ENCODE measurements at places on chromosomes 1 and 21.

DNA sequence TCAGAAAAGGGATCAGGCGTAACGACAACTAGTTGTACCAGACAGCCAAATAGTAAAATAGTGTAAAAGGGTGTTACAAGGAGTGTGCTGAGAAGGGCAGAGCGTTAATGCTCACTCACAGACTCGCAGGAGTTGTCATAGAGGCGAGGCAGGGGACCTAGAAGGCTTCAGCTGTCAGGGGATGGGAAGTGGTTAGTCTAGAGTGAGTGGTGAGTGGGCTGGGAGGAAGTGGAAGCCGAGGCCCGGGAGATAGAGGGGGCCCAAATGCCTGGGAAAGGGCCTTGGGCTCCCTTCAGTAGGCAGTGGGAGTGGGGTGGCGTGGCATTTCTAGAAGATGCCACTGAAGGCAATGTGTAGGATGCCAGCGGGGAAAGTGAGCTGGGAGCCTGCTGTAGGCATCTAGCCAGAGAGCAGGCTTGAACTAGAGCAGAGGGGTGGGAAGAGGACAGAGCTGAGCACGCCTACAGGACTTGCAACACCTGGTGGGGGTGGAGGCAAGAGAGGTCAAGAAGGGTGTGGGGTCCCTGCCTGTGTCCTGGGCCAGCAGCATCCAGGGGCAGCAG is 10.3 kb downstream of the SLC6A17 start:
- no peak for DNase-seq

GRCh38 chr1:150138044-150138443 is 11.7 kb upstream of the PLEKHO1 start:
- DNase-seq, result no peak

DNA sequence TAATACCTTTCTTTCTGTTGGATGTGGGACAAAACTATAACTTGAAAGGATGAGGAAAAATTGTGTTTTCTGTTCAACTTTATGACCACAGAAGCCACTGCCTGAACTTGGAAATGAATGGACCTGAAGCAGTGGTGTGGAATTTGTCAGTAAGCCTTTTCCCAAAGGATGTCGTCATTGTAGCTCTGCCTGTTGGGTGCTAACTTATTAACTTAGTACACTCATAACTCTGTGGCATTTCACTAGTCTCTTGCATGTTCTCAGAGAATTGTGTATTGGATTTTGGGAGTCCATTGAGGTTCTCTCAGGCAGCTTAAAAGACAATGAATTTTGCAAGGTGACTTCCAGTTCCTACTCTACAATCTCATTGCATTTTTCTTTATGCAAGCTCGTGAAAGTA is 49.6 kb downstream of the KCNK2 start:
- no peak for DNase-seq

DNA sequence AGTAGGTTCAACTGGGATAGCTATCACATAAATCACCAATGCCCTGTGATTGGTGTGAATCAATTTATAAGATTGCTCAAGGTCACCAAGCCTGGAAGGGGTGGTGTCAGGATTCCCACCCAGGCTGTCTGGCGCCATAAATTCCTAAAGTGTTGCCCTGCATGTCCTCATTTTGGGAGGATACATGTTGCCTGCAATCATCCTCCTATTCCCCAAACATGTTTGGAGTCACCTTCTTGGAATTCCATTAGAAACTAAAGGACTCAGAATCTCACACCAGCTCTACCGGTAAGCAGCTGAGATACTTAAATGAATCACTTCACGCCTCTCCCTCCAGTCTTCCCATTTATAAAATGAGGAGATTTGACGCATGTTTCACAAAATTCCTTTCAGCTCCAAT is 54.1 kb upstream of the SLC45A1 start:
- no peak for DNase-seq

GRCh38 chr21:39562791-39563770 is 49.7 kb upstream of the B3GALT5 start:
- DNase-seq, result no peak

GRCh38 chr1:69743146-69743545 is 175.4 kb downstream of the LRRC7 start:
- DNase-seq, result no peak

DNA sequence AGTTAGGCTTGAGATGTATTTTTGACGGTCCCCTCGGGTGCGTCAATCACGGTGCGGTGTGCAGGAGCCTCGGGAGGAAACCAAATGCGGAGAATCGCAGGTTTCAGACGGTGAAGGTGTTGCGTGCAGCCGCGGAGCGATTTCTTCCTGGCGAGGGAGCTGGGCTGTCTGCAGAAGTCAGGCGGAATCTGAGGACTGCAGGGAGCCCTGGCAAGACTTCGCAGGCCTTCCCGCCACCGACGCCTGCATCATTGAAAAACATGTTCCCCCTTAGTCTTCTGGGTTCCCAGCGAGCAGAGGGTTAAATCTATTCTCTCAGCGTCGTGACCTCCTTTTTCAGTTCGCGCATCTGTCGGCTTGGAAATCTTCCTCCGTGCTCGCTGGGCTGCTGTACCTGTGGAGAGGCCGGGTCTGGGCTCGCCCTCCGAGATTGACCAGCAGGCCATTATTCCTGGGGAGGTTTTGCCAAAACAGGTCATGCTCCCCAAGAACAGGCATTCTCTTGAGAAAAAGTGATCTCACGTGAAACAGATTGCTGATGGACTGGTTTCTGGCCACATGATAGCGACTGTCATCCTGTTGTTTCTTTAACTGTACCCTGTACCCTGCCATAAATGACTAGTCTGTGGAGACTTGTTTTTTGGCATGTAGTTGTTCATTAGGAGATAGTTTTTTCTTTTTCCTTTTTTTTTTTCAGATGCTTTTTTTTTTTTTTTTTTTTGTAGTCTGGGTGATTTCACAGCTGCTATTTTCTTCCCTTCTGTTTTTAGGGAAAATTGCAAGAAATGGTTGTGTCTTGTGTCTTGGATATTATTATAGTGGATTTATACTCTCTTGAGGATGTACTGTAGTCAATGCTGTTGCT is 894 bp downstream of the EPB41 start:
- peak; percentile 32 for DNase-seq

GRCh38 chr1:180392020-180392419 is 110.4 kb downstream of the ACBD6 start:
- DNase-seq, result no peak

DNA sequence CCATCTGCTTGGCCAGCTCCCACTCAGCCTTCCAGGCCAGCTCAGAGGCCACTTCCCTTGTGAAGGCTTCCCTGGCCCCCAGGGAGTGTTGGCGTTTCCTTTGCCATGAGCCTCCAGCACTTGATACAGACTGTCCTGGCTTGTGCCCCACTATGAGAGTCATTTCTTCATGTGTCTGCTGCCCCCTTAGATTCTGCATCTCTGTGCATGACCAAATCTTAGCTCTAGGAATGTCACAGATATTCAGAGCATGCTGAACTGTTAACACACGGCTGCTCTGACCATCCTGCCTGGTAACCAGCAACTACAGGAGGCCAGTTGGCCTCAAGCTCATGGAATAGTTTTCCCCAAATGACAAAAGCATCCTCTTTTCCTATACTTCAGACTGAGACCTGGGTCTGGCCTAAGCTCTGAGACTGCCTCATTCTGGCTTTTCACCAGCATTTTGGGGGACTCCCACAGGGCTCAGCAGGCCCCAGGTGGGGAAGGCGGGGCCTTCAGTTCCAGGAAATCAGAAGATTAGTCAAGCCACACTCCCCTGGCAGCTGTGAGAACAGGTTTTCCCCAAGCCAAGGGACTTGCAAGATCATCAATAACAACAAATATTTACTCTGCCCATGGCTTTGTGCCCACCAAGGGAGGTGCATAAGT is 182.6 kb upstream of the EDN2 start:
- DNase-seq, result peak; percentile 69

GRCh38 chr1:188355082-188355481 is 1526.3 kb downstream of the PLA2G4A start:
- DNase-seq, result no peak

DNA sequence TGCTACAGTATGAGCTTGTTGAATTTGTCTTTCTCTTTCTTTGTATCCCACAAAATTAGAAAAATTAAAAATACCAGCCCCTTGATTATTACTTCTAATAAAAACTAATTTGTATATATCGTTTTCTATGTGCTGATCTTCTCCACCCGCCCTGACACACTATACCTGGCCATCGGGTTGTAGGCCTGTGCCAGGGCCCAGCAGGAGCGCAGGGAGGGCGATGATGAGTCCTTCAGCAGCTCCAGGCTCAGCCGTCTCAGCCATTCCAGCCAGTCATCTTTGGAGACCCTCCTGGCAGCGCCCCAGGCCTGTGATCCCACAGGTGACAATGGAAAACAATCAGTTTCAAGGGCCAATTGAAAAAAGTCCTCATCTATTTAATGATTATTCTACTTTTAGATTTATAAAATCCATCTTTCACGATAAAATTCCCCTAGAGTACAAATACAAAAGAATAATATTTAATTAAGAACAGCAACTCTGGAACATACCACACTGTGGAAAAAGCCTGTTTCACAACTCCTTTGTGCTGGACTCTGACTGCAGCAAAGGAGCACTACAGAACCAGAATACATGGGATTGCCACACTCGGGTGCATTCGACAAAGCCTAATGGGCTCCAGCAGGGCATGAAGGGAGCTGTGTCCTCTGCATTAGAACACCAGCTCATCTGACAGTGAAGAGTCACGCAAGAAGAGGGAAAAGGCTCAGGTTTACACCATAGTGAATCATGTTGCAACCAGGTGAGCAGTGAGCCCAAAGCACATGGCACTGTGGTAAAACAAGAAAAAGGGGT is 15.4 kb downstream of the ANGPTL7 start:
- DNase-seq, result no peak

- no peak for DNase-seq
These were observed 466.2 kb downstream of the USP25 start for GRCh38 chr21:16196001-16196400.

- DNase-seq, result no peak
These were observed 38.9 kb downstream of the MCOLN2 start for GRCh38 chr1:84957966-84958365.

GRCh38 chr1:110060034-110060661 is 10.3 kb downstream of the ALX3 start:
- DNase-seq, result peak; percentile 75

- no peak for DNase-seq
These were observed 88.9 kb downstream of the PIK3R3 start for GRCh38 chr1:46043458-46044017.

DNA sequence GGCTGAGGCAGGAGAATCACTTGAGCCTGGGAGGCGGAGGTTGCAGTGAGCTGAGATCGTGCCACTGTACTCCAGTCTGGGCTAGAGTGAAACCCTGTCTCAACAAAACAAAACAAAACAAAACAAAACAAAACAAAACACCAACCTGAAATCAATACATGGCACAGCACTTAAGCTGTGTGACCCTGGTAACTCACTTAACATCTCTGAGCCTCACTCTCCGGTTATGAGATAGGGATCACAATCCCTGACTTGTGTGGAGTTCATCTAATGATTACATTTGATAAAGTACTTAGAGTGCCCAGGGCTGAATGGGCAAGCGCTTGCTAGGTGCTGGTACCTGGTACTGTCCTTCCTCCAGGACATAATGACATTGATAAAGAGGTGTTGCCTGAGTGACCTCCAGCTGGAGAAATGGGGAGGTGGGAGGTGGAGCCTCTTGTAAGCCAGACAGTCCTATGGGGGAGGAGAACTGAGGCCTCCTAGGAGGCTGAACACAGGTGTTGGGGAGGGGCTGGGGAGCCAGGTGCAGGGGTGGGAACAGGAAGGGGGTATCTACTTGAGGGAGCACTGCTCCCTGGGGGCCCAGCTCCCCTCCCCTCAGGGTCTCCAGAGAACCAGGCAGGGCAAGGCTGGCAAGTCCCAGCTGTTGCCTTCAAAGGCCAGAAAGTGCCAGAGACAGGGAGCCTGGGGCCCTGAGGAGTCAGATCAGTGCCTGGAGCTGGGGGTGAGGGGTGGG is 17.9 kb downstream of the FOXO6 start:
- DNase-seq, result no peak

- DNase-seq, result no peak
These were observed 31.6 kb upstream of the KIF1B start for GRCh38 chr1:10178597-10179405.

- no peak for DNase-seq
These were observed 91.3 kb upstream of the HNRNPU start for GRCh38 chr1:244955661-244956060.

DNA sequence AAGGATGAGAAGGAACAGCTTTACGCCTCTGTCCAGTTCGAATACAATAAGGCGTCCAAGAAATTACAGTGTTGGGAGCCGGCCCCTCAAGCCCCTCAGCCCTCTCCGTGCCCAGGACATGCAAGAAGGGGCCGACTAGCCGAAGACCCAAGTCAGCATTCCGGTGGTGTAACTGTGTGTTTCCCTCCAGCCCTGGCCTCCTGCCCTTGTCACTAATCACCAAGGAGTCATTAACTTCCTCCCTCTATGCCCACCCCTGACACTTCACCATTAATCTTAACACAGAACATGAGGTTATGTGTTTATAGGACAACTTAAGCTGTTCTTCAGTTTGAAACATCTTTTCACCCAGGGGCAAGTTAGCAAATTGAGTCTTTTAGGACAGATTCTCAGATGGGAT is 16.4 kb upstream of the C4BPB start:
- DNase-seq, result no peak

- no peak for DNase-seq
These were observed 2.9 kb downstream of the MACO1 start for GRCh38 chr1:25433389-25434186.

- DNase-seq, result peak; percentile 43
These were observed 1.8 kb downstream of the TXNIP start for GRCh38 chr1:145994391-145995120.

- no peak for DNase-seq
These were observed 3.3 kb downstream of the ENSA start for GRCh38 chr1:150626150-150626549.

GRCh38 chr1:232557502-232558191 is 72.3 kb downstream of the SIPA1L2 start:
- no peak for DNase-seq

GRCh38 chr1:41547781-41548560 is 63.5 kb upstream of the EDN2 start:
- DNase-seq, result no peak

GRCh38 chr1:56374026-56374974 is 205.1 kb downstream of the PLPP3 start:
- DNase-seq, result no peak

- DNase-seq, result no peak
These were observed 1.1 kb downstream of the S100A11 start for GRCh38 chr1:152035539-152036266.

- peak; percentile 82 for DNase-seq
These were observed at the start of gene LYPLA2 for GRCh38 chr1:23790696-23791515. LYPLA2 (plus strand) TSS chr1:23791145; CDS start chr1:23792683, 1,538 bp downstream.

DNA sequence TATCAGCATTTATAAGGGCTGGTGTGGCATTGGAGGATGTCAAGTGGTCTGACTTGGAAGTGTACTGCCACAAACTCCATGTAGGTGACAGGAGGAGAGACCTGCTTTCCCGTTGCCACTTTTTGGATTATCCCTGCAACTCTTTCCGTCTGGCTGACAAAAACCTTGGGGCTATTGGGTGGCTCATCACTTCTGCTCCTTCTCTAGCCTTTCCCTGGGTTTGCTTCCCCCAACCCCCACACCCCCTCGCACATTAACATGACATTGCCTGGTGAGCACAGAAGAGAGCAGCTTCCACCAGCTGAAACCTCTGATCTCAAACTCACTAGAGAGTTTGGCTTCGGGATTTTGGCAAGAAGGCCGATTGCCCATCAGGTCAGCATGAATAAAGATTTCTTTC is 39.2 kb downstream of the PROX1 start:
- DNase-seq, result no peak

- DNase-seq, result no peak
These were observed 653 bp downstream of the CASP9 start for GRCh38 chr1:15523104-15524020.

- no peak for DNase-seq
These were observed 48.9 kb downstream of the SLC66A1 start for GRCh38 chr1:19360843-19361610.

- no peak for DNase-seq
These were observed 663 bp downstream of the ACOT7 start for GRCh38 chr1:6392809-6393399.

- no peak for DNase-seq
These were observed 18.0 kb downstream of the SERTAD4 start for GRCh38 chr1:210250665-210250997.

Measured in activated CD8-positive, alpha-beta memory T cell treated with anti-CD3 and anti-CD28 coated beads, Interleukin-2, amount 50 U/mL, for 4 hours (primary cell).